ENCODE measurements at places on chromosomes 4 and X.

- no peak for DNase-seq
Observed at GRCh38 chr4:4356106-4357041, 30.5 kb upstream of the NSG1 start.

GRCh38 chrX:70264784-70265183 is 3.4 kb upstream of the ARR3 start:
- no peak for DNase-seq

- DNase-seq: no peak
Observed at GRCh38 chr4:85722401-85722800, 247.5 kb downstream of the ARHGAP24 start.

DNA sequence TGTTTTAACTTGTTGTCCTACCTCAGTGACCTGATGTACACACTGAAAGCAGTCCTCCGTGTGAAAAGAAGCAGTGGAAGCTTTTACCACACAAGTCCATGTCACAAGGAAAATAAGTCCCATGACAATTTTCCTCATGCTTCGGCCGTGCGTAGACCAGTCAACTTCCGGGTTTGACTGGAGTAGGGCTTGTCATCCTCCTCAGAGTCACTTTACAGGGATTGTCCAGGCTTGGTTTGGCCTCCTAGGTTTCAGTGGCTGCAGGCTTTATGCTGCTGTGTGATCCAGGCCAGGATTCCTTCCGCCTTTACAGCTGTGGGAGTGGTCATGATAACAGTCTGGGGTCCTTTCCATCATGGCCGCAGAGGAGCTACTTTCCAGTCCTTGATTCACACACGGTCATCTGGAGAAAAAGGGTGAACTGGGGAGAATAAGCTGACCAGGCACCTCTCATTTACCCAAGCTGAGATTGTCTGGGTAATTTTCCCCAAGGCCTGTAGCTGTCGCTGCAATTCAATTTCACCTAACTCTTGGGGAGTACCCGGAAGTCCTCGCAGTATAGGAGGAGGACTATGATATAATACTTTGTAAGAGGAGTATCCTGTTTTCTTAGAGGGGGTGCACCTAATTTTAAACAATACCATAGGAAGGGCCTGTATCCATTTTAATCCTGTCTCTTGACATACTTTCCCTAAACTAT is 206.1 kb upstream of the KLF8 start:
- DNase-seq: no peak

DNA sequence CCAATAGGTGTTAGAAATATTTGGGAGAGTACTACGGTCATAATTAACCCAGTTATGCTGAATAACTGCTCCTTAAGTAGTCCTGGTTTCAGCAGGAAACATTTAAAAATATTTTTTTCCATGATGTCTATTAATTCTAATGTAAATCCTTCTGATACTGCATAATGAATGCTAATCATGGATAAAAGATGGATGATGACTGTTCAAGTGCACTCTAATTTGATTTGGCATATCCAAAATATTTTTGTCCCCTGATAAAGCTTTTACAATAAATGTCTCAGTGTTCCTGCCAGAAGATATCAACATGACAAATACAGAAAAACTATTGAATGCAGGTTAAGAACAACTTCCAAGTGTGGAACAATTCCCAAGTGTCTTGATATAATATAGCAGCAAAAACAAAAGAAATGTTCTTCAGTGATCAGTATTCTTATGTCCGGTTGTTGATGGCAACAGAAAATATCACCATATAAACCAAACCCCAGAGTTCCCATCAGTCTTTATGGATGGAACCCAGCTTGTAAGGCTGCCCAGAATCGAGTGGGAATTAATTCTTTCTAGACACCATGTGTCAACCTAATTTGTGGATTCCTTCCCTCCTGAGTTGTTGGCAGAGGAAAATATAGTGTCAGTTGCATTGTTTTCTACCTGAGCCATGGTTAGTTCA is 205.4 kb upstream of the GK2 start:
- no peak for DNase-seq

- no peak for DNase-seq
Observed at GRCh38 chr4:123102897-123103471, 180.6 kb upstream of the NUDT6 start.

DNA sequence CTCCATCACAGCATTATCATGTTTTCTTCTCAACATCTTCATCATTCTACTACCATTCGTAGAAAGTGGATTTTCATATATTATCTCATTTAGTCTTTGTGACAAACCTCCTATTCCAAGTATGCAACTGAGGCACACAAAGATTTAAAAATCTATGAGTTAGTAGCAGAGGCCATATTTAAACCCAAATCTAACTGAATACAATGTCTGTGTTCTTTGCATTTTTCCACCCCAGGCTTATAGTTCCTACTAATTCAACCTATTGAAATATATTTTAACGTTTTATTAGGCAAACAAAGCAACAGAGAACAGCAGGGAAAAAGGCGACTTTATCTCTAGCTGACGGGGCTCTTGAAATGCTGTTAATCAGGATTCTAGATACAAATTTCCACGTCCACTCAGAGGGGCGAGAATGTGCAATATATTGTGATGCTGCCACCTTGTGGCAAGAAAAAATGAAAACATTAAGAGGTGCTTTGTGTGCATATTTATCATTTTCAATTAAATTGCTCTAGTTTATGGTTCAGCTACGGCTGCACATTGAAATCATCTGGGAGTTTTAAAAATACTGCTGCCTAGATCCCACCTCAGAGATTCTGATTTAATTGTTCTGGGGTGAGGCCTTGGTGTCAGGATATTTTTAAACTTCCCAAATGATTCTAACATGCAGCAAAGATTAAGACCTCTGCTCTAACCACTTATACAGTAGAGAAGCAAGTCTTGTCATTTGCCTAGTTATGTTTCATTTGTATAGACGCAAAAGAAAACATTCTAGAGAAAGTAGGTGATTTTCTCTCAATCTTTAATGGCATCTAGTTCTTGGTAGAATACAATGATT is 315.9 kb downstream of the MAPK10 start:
- no peak for DNase-seq
